ENCODE measurements at places on chromosomes 7 and 10. TPM values are rescaled to one million over a fixed set of nuclear protein-coding genes. Genes with fewer than 3 reads are reported as not detected.
A peak's percentile ranks its signal among the peaks of the same experiment; 100 is the strongest.

GRCh38 chr10:117132751-117133231 lies 5.3 kb downstream of the VAX1 start:
- DNase-seq, result no peak
- H3K4me3 ChIP-seq, result peak overlapping the region; percentile 44
- H3K27me3 ChIP-seq, result peaks cover 94% of the 10 kb centered on the region
- H3K4me1 ChIP-seq, result peaks cover 32% of the 10 kb centered on the region
- H3K27ac ChIP-seq, result no peak overlapping the region
- H3K36me3 ChIP-seq, result no peaks in the 10 kb centered on the region

The ATP6V0E2 gene
- total RNA-seq, result 28.3 TPM

- no peak overlapping the region for H3K4me3 ChIP-seq
- no peak for DNase-seq
- H3K27me3 ChIP-seq, result no peaks in the 10 kb centered on the region
- H3K27ac ChIP-seq, result no peak overlapping the region
- H3K4me1 ChIP-seq, result peaks cover 27% of the 10 kb centered on the region
- H3K36me3 ChIP-seq, result no peaks in the 10 kb centered on the region
Observed at GRCh38 chr10:36345175-36345533, 703.1 kb upstream of the FZD8 start.

The ACSM6 gene
- not detected for total RNA-seq

The ELAPOR2 gene
- 54.2 TPM for total RNA-seq

Measured in mesothelial cell of epicardium (in vitro differentiated cells).